ENCODE measurements at places on chromosomes 1 and 21.

DNA sequence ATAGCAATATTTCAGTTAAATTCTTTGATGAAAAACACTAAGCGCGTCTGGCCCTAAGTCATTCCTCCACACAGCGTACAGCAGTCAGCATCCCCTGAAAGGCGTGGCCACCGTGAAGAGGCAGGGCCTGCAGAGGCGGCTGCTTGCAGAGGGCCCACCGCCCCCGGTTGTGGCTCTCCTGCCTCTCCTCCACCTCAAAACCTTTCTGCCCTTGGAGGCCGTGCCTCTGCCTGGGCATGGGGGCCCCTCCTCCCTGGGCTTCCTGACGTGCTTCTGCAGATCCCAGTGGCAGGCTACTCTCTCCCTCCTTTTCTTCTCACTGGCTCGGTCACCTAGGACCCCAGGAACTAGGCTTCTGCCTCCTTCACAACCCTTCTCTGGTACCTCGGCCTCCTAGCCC, 16.2 kb downstream of the CLSTN1 start:
- DNase-seq = no peak

GRCh38 chr1:217053676-217054075, 330.4 kb upstream of the ESRRG start:
- DNase-seq = no peak

- DNase-seq = peak; percentile 51
These were observed 54.7 kb downstream of the RIPK4 start for GRCh38 chr21:41712201-41712600.

- DNase-seq = no peak
These were observed 17.5 kb downstream of the LRRC41 start for GRCh38 chr1:46285730-46286477.

DNA sequence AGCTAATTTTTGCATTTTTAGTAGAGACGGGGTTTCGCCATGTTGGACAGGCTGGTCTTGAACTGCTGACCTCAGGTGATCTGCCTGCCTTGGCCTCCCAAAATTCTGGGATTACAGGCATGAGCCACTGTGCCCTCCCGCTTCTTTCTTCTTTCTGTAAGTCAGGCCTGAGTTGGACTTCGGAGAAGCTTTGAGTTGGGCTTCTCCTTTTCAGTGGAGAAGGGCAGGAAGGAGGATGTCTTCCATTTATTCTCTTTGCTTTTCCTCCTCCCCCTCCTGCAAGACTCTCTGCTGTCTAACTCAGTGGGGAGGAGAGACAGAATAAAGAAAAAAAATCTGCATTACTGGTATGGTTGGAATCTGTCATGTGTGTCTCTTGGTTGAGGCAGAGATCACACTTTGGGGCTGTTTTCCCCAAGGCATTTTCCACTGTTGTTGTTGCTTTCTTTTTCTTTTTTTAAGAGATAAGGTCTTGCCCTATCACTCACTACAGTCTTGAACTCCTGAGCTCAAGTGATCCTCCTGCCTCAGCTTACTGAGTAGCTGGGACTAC, 13.2 kb upstream of the DEGS1 start:
- no peak for DNase-seq

- peak; percentile 23 for DNase-seq
These were observed 146.3 kb upstream of the DNAH14 start for GRCh38 chr1:224783006-224783651.

DNA sequence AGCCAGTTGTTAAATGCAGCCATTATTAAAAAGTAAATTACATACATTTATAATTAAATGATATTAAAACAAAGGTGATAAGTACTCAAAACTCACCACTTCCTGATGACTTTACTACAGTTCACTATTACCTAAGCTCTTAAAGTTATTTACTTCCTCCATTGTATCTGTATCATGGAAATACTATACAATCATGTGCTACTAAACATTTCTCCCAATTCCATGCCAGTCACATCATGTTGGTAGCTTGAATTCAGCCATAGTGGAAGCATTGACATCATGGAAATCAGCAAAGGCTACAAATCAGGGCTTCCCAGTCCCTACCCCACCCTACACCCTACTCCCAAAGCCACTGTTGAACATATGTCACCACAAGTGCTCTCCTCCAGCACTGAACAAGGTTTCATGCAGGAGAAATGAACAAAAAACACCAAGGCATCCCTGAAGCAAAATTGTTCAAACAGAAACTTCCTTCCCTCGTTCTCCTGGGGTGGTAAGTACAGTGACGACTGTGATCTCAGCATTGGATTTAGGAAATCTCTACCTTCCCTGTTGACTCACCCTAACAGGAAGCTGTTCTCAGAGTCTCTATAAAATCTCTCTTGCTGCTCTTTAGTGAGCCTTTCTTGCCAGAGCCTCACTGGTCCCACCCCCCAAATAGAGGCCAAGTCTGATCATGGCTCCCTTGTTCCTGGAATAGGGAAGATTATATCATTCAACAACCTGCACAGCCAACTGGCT, 12.7 kb downstream of the VSIG8 start:
- DNase-seq = no peak

GRCh38 chr1:205003358-205004131, 39.5 kb upstream of the CNTN2 start:
- peak; percentile 97 for DNase-seq

DNA sequence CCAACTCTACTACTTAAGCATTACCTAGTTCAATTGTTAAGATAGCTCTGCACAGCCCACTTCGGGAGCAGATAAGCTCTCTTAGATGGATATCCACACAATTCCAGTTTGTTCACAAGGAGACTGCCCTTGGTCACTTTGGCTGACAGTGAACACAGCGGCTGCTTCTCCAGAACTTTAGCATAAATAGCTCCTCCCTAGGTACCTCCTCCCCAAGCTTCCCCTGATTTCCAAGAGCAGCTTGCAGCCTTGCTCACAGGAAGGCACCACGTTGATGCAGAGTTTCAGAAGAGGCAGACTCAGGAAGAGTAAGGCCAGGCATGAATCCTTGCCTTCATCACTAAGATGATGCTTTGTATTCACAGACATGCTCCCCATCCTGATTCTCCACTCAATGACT, 24.7 kb downstream of the TFF3 start:
- no peak for DNase-seq

DNA sequence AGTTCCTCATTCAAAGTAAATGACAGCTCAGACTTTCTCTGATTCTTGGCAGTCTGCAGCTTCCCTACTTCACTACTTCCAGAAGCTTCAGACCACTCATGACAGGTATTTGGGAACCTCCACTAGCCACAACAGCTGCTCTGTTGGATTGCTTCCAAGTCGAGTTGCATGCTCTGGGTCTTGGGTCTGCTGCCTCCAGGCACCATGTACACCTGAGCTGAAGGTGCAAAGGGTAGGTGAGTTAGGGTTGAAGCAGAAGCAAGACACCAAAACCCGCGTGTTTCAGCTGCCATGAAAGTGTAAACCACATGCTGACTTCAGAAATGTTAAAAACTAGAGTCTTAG, 62.7 kb downstream of the ZNF684 start:
- peak; percentile 39 for DNase-seq

GRCh38 chr1:220344745-220345144, 72.5 kb upstream of the RAB3GAP2 start:
- DNase-seq = no peak

GRCh38 chr1:12032161-12032621, 12.9 kb downstream of the MIIP start:
- DNase-seq = no peak

GRCh38 chr1:112934577-112934976, 21.4 kb downstream of the SLC16A1 start:
- DNase-seq = no peak

DNA sequence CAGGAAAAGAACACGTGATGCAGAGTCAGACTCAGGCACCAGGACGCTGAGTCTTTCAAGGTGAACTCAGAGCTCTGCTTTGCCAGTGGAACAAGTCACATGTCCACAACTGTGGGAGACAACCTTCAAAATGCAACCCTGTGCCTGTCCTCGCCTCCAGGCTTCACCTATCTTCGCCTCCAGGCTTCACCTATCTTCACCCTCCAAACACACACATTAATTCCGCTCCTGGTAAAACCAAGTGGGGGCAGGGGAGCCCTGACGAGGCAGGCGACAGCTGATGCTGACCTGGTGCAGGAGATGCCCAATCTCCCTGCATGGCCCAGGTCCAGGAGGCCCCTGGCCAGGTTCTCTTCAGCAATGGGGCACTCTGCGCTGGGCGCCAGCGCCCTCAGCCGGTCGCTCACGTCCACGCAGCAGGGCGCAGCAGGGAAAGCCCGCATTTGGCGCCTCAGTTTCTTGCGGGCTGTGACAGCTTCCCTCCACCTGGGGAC, 28.0 kb upstream of the LSS start:
- DNase-seq = no peak

DNA sequence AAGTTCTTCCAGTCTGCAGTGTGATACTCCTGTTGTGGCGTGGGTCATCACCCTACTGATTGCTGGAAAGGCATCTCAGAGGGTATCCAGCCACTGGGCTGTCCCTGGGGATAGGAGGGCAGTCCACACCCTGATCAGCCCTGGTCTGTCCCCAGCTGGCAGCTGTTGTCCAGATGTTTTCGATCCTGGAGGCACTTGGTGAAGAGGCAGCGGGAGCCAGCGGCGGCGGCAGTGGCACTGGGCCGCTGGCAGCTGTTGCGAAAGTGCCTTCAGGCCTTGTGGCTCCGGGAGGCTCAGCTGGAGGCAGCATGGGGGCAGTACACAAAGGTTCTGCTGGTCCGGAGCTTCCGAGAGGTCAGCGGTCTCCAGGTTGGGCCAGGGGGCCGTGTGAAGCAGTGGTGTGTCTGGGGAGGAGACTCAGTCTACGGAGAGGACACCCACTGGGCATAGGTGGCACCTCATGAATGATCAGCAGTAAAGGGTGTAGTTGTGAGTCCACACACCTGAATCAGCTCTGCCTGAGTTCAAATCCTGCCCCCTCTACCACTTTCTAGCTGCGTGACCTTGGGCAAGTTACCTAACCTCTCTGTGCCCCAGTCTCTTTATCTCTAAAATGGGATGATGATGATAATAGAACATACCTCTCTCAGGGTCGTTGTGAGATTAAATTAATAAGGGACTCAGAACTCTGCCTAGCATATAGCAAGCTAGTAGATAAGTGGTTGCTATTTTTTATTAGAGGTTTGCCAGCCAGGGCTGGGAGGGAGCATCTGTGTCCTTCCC, 6.1 kb downstream of the C1orf167 start:
- no peak for DNase-seq

DNA sequence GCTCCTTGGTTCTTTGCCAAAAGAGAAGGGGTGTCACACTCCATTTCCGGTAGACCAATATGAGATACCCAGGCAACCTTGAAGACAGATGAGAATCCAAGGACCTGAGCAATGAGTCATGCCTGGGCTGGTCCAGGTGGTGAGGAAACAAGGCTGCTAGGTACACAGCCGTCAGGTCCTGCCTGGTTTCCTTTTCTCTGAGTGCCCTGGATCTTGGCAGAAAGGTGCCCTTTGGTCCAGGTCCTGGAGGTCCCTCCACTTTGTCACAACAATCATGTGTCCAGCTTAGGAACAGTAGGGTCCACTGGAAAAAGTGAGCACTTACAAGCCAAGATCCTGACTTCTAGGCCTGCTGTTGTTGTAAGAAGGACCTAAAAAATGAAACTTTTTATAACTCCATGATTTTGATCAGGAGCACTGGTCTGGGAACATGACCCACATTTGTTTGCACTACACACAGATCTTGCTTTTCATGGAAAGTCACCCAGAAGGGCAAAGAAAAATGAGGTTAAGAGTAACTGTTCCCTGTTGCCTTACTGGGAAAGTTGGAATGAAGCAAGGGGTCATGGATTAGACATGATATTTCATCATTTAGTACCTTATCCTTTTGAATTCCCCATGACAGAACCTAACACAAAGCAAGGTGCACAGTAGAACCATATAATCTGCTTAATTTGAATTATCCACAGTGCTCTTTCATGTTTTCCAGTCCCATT, 94.7 kb downstream of the PAPPA2 start:
- DNase-seq = no peak

- no peak for DNase-seq
These were observed 96.0 kb downstream of the NRIP1 start for GRCh38 chr21:14968821-14969220.

GRCh38 chr1:43513471-43514173, 17.1 kb upstream of the PTPRF start:
- no peak for DNase-seq

GRCh38 chr1:221437171-221437570, 304.7 kb downstream of the DUSP10 start:
- no peak for DNase-seq

GRCh38 chr1:33797849-33798248, 66.0 kb upstream of the HMGB4 start:
- DNase-seq = no peak

GRCh38 chr21:18877917-18878316, 474.3 kb upstream of the TMPRSS15 start:
- no peak for DNase-seq

GRCh38 chr1:59738152-59738551, 76.6 kb upstream of the HOOK1 start:
- peak; percentile 95 for DNase-seq

DNA sequence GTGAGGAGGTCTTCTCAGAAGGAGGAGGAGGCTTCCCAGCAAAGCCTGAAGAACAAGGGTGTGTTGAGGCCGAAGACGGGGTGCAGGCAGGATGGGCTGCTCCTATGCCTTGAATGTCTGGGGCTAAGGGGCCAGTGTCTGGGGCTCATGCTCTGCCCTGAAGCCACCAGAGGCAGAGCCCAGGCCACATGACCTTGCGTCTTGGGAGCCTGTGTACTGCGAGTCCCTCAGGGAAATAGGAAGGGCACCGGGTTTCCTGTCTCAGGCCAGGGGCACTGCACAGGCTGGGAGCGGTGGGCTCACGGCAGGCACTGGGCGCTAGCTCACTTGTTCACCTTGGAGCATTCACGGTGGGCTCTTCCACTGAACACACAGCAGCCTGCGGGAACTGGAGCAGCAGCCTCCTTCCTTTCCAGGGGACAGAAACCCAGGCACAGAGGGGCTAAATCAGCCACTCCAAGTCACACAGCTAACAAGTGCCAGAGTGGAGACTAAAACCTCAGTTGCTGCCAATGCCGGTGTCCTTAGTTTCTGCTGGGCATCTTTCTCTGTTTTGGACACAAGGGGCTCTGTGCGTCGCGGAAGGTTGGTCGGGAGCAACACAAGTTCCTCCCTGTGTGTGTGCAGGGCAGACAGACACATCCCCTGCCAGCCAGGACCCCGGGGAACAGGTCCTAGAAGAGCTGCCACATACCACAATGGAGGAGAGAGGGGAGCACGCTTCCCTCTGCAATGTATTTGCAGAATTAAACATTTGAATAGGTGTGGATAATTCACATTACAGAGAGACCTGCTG, 104.8 kb upstream of the C1orf174 start:
- no peak for DNase-seq

DNA sequence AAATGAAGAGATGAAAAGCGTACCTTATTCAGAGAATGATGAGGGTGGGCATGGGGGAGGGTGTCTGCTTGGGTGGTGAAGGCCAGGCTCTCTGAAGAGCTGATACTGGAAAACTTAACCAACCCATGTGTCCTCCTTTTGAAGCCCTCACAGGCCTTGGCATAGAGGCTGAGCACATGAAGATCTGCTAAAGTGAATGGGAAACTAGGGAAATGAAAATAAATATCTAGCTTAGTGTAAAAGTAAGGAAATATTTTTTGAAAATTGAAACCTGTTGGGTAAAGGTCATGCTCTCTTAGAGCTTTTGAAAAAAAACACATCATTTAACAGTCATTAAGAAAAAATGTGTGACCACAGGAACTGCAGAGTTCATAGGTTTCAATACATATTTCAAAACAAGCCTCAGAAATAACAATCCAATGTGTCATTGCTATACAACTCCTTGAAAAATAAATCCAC, 40.5 kb upstream of the RALGPS2 start:
- DNase-seq = no peak

GRCh38 chr21:42313501-42313969, 1.7 kb downstream of the TFF3 start:
- peak; percentile 90 for DNase-seq
